Activated T-helper 1 cell treated with anti-CD3 and anti-CD28 coated beads, Interleukin-12 subunit alpha, Interleukin-12 subunit beta, Interleukin-2, Interleukin-4 antibody, amounts not matched to agents 30 ng/mL and 10 ng/mL and 1 ng/mL, durations not matched to agents 14 hours and 24 hours and 36 hours (primary cell): ENCODE measurements at places on chromosomes 3 and 15. TPM values are rescaled to one million over a fixed set of nuclear protein-coding genes. Genes with fewer than 3 reads are reported as not detected.

Gene IGSF11
- total RNA-seq: 0.18 TPM in 1 of 2 replicates, not detected in the other

- H3K36me3 ChIP-seq: no peaks in the 10 kb centered on the region
- no peak overlapping the region for H3K27ac ChIP-seq
- no peak for DNase-seq
- H3K27me3 ChIP-seq: peaks cover 7% of the 10 kb centered on the region
- peaks cover 8% of the 10 kb centered on the region for H3K4me1 ChIP-seq
- no peak overlapping the region for H3K4me3 ChIP-seq
These were observed 16.3 kb upstream of the SMCO1 start for GRCh38 chr3:196531418-196531817.

- peaks cover 4% of the 10 kb centered on the region for H3K36me3 ChIP-seq
- peaks cover 35% of the 10 kb centered on the region for H3K4me1 ChIP-seq
- no peak for DNase-seq
- H3K4me3 ChIP-seq: no peak overlapping the region
These were observed 449.8 kb upstream of the TPRG1 start for GRCh38 chr3:188721990-188722389.

DNA sequence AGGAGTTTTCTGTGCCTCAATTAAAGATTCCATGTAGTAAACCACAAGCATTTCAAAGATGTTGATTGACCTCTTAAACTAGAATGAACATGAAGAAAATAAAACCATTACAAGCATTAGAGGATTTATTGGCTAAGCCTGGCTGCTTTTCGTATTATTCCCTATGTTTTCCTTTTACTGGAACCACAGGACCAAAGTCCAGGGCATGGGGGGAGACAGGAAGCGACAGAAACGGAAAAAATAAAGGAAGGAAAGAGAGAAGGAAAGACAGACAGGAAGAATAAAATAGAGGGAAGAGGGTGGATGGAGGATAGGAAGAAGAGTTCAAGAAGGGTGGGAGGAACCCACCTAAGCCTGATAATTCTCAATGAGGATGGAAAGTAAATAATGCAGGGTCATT lies 169.9 kb downstream of the SHQ1 start:
- H3K27ac ChIP-seq: no peak overlapping the region
- DNase-seq: no peak
- H3K4me3 ChIP-seq: no peak overlapping the region
- H3K4me1 ChIP-seq: peaks cover 28% of the 10 kb centered on the region
- H3K27me3 ChIP-seq: peaks cover 4% of the 10 kb centered on the region

- peak overlapping the region; percentile 84 for H3K27ac ChIP-seq
- peaks cover 22% of the 10 kb centered on the region for H3K36me3 ChIP-seq
- peak overlapping the region; percentile 68 for H3K4me3 ChIP-seq
- no peaks in the 10 kb centered on the region for H3K27me3 ChIP-seq
- H3K4me1 ChIP-seq: peaks cover 63% of the 10 kb centered on the region
These were observed 4.8 kb downstream of the CCDC12 start for GRCh38 chr3:46971742-46972141.

GRCh38 chr15:59611276-59612260 lies at the start of gene GCNT3:
GCNT3 (plus strand) TSS chr15:59611783; CDS start chr15:59618239, 6,456 bp downstream.
- DNase-seq: no peak
- H3K4me3 ChIP-seq: no peak within 1 kb of the TSS
- no peak within 1 kb of the TSS for H3K27ac ChIP-seq
- no peaks in the 10 kb centered on the region for H3K36me3 ChIP-seq
- H3K27me3 ChIP-seq: peaks cover 19% of the 10 kb centered on the region

Gene FGF12
- total RNA-seq: not detected in 2 replicates

- no peak for DNase-seq
- no peak overlapping the region for H3K27ac ChIP-seq
- no peak overlapping the region for H3K4me3 ChIP-seq
- peaks cover 10% of the 10 kb centered on the region for H3K4me1 ChIP-seq
- H3K36me3 ChIP-seq: no peaks in the 10 kb centered on the region
These were observed 790 bp downstream of the DAZL start for GRCh38 chr3:16604433-16604832.

GRCh38 chr3:184336547-184337398 lies 627 bp upstream of the FAM131A start:
- peak overlapping the region; percentile 87 for H3K4me3 ChIP-seq
- H3K36me3 ChIP-seq: peaks cover 39% of the 10 kb centered on the region
- peaks cover 65% of the 10 kb centered on the region for H3K4me1 ChIP-seq
- peak overlapping the region; percentile 88 for H3K27ac ChIP-seq

DNA sequence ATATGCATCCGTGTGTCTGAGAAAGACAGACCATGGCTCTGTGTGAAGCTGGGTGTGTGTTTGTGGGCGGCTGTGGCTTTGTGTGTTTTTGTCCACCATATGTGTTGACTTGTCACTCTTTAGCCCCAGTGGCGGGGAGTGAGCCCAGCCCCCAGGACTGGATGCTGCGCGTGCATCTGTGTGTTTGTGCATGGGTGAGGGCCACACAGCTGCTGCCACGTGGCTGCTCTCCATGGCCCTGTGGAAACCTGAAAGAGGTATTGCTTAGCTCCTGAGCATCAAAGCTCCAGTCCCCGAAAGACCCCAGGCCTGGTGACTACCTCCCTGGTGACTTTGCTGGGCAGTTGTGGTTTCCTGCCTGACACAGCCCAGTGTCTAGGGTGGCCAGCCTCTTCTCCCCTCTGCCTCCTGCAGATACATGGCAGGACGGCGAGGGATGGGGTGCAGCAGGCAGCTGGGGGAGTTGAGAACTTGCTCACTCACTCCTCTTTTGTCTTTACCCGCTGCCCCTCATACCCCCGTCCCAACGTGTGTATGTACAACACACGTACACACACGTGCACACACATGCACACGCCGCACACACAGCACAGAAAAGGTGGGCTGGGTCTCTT lies 6.5 kb downstream of the EPHB3 start:
- DNase-seq: no peak
- H3K27ac ChIP-seq: no peak overlapping the region
- H3K4me3 ChIP-seq: no peak overlapping the region

GRCh38 chr3:171654809-171655208 lies 155.5 kb downstream of the PLD1 start:
- no peaks in the 10 kb centered on the region for H3K4me1 ChIP-seq
- H3K4me3 ChIP-seq: no peak overlapping the region
- H3K27me3 ChIP-seq: peaks cover 17% of the 10 kb centered on the region

Gene CLSTN2
- total RNA-seq: not detected in 2 replicates

Gene CHRNA5
- total RNA-seq: 6.4 and 10.3 TPM in 2 replicates

Gene TEX55
- total RNA-seq: not detected in 2 replicates

Gene NANOGP8
- total RNA-seq: not detected in 2 replicates

DNA sequence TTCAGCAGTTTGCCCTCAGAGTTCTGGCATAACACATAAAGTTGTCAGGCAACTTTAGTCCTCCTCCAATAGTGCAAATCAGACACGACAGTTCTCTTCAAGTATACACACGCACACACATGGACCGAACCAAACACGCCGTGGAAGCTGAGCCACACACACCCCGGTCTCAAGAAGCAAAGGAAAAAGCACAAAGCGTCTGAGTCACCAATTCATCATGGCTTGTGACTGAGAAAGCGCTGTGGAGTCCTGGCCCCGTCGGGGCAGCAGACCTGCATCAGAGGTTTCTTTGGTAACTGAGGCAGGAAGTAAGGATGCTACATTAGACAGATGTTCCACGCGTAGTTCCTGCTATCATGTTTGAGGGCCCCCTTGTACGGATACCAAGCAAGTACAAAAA lies 85.7 kb downstream of the VGLL4 start:
- no peaks in the 10 kb centered on the region for H3K27me3 ChIP-seq
- no peak for DNase-seq
- H3K36me3 ChIP-seq: peaks cover 16% of the 10 kb centered on the region
- H3K4me1 ChIP-seq: peaks cover 6% of the 10 kb centered on the region
- peak overlapping the region; percentile 31 for H3K27ac ChIP-seq

Gene PLAAT1
- total RNA-seq: not detected in 2 replicates

GRCh38 chr3:14376348-14377043 lies 25.9 kb upstream of the SLC6A6 start:
- no peak for DNase-seq
- peaks cover 3% of the 10 kb centered on the region for H3K27me3 ChIP-seq
- H3K27ac ChIP-seq: no peak overlapping the region
- peaks cover 22% of the 10 kb centered on the region for H3K4me1 ChIP-seq
- peaks cover 2% of the 10 kb centered on the region for H3K36me3 ChIP-seq
